ENCODE measurements at places on chromosomes 7 and 10.
A peak's percentile ranks its signal among the peaks of the same experiment; 100 is the strongest.

DNA sequence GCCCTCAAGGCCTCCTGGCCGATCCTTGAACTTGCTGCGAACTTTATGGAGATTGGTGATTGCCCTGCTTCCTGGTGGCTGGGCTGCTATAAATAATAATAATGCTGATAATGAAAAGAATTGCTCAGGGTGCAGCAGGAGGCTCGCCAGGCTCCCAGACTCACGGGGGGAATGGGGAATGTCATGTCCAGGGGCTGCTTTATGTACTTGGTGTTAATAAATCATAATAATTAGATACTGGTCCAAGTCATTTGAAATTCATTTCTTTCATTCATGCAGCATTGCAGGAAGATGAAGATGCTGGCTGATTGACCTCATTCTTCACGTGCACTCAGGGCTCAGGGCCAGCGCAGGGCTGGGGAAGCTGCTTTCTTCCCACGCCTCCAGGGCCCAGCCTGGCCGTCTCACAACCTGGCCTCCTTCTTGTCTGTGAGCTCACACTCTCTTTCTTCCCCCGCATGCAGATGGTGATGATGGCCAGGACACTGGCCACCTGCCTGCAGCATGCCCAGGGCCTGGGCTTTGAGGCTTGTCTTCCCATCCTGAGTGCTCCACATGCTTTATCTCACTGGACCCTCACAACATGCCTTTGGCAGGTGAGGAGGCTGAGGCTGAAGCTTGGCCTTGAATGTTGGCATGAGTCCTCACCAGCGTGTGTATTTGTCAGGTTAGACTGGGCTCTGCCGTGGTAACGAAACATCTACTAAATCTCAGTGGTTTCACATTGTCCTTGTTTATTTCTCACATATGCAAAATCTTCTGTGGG, 138.4 kb upstream of the TNS3 start:
- DNase-seq, result peak; percentile 31

GRCh38 chr7:12089951-12090756, 120.9 kb upstream of the TMEM106B start:
- DNase-seq, result no peak

- peak; percentile 78 for DNase-seq
These were observed 18.2 kb upstream of the PRKAG2 start for GRCh38 chr7:151895008-151895630.

DNA sequence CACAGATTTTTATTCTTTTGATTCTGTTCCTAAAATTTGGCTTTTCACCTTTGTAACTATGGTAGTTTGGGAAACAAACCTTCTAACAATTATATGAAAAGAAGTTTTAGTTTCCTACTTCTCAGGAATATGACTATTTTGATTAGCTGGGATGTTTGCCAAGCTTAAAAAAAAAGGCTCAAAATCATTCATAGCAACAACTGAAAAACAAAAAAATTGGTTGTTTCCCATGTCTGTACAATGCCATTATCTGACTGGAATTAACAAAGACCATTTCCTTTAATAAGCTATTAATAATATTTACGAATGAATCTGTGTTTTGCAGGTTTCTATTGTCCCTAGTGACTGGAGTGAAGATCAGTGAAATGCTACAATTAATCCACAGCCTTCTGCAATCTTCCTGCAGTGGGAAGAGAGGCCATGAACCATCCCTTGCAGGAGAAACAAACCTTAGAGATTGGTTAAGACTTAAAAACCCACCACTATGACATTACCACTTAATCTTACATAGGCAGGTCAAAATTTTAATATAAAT, 4.2 kb downstream of the PURB start:
- no peak for DNase-seq

DNA sequence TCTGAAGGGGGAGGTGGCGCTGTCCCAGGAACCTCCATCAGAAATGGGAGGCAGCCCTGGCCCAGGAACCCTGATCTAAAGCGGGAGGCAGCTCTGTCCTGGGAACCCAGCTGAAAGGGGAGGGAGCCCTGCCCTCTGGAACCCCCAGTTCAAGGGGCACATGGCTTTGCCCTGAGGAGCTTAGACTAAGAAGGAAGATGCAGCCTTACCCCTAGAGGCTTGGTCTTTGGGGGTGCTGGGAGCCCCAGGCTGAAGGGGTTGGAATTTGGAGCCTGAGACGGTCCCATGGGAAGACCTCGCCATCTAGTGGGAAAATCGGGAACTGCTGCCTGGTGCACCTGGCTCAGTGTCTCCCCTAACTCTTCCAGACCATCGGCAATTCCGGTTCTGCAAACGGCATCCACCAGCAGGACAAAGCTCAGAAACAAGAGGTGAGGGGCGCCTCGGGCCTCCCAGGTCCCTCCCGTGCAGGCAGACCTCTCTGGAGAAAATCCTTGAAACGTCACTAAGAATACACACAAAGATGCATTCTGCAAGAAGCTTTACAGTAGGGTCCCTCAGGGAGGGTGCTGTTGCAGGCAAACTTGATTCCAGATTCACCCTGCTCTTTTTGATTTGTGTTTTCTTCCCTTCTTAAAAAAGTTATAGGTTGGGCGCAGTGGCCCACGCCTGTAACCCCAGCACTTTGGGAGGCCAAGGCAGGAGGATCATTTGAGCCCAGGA, 52.4 kb upstream of the GTF2IRD1 start:
- peak; percentile 82 for DNase-seq
